ENCODE measurements at places on chromosomes 16 and 17.

DNA sequence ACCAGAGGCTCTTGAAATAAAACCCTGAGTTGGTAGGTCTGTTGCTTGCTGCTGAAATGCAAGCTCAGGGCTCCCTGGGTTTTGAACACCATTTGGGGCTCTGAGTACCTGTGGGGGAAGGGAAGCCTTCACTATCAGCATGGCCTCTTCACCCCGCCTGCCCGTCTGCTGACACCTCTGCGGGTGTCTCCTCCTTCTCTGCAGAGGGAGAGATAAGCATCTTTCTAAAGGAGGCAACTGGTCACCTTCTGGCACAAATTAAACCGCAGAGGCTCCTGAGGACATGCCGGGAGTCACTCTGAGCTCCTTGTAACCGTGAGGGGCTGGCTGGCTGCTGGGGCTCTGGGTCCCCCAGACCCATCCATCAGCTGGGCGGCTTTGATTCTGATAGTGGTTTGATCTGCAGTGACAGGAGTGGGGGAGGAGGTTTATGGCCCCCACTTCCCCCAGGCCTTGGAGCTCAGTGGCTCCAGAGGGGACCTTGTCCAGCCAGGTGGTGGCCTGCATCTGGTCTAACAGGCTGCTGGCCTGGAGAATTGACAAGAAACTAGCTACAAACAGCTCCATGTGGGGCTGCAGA lies 123.5 kb downstream of the IRF8 start:
- no peak for DNase-seq

DNA sequence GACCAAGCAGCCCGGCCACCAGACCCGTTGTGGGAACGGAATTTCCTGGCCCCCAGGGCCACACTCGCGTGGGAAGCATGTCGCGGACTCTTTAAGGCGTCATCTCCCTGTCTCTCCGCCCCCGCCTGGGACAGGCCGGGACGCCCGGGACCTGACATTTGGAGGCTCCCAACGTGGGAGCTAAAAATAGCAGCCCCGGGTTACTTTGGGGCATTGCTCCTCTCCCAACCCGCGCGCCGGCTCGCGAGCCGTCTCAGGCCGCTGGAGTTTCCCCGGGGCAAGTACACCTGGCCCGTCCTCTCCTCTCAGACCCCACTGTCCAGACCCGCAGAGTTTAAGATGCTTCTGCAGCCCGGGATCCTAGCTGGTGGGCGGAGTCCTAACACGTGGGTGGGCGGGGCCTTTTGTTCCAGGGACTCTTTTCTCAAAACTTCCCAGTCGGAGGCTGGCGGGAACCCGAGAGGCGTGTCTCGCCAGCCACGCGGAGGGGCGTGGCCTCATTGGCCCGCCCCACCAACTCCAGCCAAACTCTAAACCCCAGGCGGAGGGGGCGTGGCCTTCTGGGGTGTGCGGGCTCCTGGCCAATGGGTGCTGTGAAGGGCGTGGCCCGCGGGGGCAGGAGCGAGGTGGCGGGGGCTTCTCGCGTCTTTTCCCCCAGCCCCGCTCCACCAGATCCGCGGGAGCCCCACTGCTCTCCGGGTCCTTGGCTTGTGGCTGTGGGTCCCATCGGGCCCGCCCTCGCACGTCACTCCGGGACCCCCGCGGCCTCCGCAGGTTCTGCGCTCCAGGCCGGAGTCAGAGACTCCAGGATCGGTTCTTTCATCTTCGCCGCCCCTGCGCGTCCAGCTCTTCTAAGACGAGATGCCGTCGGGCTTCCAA lies at the start of gene SLC2A4:
Gene SLC2A4 (plus strand): TSS at position 645 of the 879 bp plus-strand sequence. CDS start 217 bp downstream, at position 862.
- DNase-seq: peak; percentile 74

- no peak for DNase-seq
Observed at GRCh38 chr17:7589204-7589868, 558 bp downstream of the SOX15 start.

GRCh38 chr17:40696651-40697072 lies 6.9 kb downstream of the KRT24 start:
- no peak for DNase-seq

DNA sequence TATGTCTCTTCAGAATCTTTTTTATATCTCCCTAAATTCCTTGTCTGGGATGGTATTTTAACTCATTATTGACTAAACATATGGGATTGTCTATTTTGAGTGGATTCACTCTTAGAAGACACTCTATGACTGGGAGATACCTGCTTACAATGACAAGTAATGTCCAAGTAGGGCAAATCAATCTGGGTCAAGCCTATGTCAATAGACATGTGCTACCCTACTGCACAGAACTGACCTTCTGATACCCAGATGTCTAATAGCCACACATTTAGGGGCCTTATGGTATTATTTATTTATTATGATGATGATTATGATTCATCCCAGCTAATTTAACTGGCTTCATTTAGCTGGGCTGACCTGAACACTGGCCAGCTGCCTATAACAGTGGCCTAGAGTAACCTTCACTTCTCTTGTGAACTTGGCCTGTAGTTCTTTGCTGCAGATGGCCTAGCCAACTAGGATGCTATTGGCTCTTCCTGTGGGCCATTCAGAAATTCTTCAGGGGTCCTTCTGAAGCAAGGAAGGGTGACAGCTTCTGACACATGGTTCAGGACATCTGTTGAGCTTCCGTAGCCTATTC lies 138.0 kb downstream of the ANKFN1 start:
- no peak for DNase-seq

GRCh38 chr17:49224198-49224996 lies 6.2 kb downstream of the PHOSPHO1 start:
- DNase-seq: peak; percentile 26

DNA sequence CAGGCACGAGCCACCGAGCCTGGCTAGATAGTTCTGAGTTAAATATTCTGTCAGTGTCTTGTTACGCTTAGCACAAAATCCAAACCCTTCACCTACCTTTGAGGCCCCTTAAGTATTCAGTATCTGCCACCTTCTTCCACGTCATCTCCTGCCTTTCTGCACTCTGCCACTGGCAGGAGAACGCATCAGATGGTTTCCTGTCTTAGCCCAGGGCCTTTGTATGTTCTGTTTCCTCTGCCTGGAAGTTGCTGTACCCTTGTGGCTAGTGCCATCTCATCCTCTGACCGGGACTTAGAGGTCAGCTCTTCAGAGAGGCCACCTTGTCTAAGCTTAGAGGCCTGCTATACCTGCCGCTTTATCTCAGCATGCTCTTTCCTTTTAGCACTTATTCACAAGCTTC lies 67.5 kb upstream of the LGALS9 start:
- no peak for DNase-seq
